ENCODE measurements at places on chromosomes 2 and 18. TPM values are rescaled to one million over a fixed set of nuclear protein-coding genes. Genes with fewer than 3 reads are reported as not detected.

NGEF gene
- polyA plus RNA-seq, result not detected

- peak; percentile 9 for DNase-seq
- H3K27ac ChIP-seq, result peak overlapping the region; percentile 86
- H3K36me3 ChIP-seq, result no peaks in the 10 kb centered on the region
- H3K4me3 ChIP-seq, result peak overlapping the region; percentile 85
- H3K27me3 ChIP-seq, result no peaks in the 10 kb centered on the region
Measured at GRCh38 chr2:127857265-127857808, 618 bp downstream of the POLR2D start.

ANKRD62 gene
- not detected for polyA plus RNA-seq

GRCh38 chr2:99205491-99205890 is 24.5 kb downstream of the MRPL30 start:
- no peaks in the 10 kb centered on the region for H3K4me1 ChIP-seq
- H3K27me3 ChIP-seq, result no peaks in the 10 kb centered on the region
- H3K36me3 ChIP-seq, result peaks cover 30% of the 10 kb centered on the region
- H3K27ac ChIP-seq, result no peak overlapping the region

RNF149 gene
- polyA plus RNA-seq, result 79.9 TPM

DNA sequence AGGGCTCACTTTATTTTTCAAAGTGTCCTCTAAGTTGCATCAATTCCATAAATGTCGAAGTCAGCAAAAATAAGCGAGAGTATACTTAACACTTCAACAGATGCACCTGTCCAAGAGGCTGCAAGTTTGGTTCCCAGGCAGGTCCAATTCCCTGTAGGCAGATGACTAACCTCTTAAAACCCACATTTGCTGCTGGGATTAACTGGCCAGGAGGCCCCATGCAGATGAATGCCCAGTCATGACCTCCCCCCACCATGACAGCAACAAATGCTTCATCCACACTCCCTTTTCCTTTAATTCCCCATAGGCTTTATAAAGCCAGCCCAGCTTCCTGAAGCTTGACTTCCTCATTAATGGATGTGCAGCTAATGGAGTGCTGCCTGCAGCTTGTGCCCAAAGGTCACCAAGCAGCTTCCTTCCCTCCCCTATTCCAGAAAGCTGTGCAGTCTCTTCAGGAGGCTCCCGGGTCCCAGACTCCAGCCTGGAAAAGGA is 35.7 kb downstream of the REEP1 start:
- no peak overlapping the region for H3K4me3 ChIP-seq
- no peak for DNase-seq
- no peaks in the 10 kb centered on the region for H3K4me1 ChIP-seq
- H3K36me3 ChIP-seq, result no peaks in the 10 kb centered on the region
- peaks cover 22% of the 10 kb centered on the region for H3K27me3 ChIP-seq

- peak overlapping the region; percentile 88 for H3K27ac ChIP-seq
- no peaks in the 10 kb centered on the region for H3K36me3 ChIP-seq
- H3K4me3 ChIP-seq, result peak overlapping the region; percentile 74
- peaks cover 46% of the 10 kb centered on the region for H3K4me1 ChIP-seq
- no peak for DNase-seq
Measured at GRCh38 chr2:112880091-112880531, 30.9 kb upstream of the IL37 start.

GRCh38 chr2:105691947-105692390 is 52.7 kb upstream of the NCK2 start:
- H3K4me3 ChIP-seq, result no peak overlapping the region
- no peak for DNase-seq
- no peaks in the 10 kb centered on the region for H3K4me1 ChIP-seq
- H3K27me3 ChIP-seq, result peaks cover 1% of the 10 kb centered on the region

GKN1 gene
- polyA plus RNA-seq, result not detected
